ENCODE measurements at places on chromosomes 7 and 10.

DNA sequence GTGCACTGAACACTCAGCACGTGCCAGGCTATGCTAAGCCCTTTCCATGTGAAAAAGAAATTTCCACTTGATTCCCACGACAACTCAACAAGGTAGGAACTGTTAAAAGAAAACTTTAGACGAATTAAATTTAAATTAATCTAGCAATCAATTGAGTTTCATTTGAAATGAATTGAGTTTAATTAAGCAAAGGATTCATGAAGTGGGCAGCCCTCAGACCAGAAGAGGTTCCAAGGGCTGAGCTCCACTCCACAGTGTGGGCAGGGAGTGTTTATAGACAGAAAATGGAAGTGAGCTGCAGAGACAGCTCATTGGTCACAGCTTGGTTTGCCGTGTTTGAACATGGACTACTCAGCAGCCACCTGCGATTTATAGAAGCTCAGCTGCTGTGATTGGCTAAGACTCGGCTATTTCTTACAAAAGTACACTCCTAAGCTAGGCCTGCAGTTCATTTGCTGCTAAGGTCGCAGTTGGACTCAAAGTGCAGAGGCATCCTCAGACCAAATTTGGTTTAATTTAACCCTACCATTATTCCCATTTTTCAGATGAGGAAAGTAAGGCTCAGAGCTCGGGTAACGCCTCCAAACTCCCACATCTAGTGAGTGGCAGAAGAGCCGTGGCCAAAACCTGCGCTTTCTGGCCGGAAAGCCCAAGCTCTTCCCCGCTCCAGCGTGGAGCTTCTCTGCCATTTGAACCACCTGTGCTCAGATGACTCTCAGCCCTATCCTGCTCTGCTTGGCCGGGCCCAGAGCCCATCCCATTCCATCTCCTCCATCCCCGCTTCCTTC lies 24.9 kb downstream of the CALML3 start:
- DNase-seq, result no peak

GRCh38 chr7:97580205-97580604 lies 151.7 kb upstream of the TAC1 start:
- no peak for DNase-seq

- peak; percentile 90 for DNase-seq
These were observed 3.7 kb upstream of the MCU start for GRCh38 chr10:72688208-72688651.

- DNase-seq, result no peak
These were observed 31.5 kb downstream of the PHF14 start for GRCh38 chr7:11005202-11005601.

DNA sequence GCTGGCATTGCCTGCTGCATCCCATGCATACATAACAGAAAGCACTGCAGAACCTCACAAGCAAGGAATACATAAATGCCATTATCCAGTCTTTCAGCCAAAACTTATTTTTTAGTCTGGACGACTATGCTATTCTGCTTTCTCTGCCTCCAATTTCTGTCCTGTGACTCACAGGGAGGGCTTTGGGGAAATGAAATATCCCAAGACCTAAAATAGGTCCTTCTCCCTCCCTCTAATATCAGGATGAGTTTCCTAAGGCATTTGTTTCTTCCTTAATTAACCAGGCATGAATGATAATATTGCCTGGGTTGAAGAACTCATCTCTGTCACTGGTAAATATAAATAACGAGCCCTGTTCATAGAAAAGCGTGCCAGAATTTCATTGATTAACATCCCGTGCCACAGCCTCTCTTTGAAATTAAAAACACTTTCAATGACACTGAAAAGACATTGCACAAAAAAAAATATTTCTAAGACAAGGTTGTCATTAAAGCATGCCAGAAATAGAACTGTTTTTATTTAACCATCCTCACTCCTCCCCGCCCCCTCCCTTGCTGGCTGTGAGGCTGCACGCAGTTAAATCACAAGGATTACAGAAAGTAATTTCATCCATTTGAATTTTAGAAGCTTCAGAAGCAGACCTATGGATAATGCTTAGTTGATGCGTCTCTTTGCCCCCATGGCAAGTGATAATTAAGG lies 103.0 kb upstream of the ANKRD1 start:
- no peak for DNase-seq

- DNase-seq, result no peak
These were observed 2.8 kb upstream of the ELN start for GRCh38 chr7:74025146-74025545.

DNA sequence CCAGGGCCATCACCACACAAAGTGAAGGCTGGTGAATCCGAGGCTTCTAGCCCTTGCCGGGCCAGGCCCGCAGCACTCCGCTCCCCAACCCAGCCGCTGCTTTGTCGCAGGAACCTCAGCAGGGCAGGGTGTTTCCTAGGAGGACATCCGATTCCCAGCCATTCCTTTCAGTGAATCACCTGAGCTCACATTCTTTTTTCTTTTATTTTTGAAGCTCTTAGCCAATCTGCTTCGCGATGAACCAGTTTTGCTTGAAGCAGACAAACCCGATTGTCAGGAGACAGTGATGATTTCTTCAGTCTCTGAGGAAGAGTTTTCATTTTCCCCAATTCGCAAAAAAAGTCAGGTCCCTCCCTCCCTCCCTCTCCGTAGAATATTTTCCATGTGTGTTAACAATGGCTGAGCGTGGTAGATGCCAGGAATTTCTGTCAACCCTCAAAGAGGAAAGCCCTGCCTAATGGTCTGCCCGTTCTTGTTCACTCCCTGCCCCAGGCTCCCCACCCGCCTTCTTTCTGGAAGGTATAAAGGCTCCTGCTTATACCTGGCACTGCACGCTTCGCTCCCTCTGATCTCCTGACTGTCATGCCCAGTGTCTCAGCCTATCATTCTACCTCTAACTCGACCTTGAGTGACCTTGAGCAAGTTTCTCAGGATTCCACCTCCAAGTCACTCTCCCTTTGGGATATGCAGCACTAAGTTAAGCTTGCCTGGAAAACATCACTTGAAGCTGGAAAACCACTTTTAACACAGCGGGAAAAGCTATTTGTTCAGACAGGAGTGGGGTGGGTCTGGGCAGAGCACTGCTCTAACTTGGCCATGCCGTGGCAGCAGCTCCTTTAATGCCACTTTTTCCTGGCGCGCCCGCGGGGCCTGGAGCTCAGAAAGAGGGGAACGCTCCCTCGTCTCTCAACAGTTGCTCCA lies 35.1 kb downstream of the EGFR start:
- peak; percentile 49 for DNase-seq

- DNase-seq, result no peak
These were observed 167.6 kb upstream of the FRMD4A start for GRCh38 chr10:14498326-14498725.

DNA sequence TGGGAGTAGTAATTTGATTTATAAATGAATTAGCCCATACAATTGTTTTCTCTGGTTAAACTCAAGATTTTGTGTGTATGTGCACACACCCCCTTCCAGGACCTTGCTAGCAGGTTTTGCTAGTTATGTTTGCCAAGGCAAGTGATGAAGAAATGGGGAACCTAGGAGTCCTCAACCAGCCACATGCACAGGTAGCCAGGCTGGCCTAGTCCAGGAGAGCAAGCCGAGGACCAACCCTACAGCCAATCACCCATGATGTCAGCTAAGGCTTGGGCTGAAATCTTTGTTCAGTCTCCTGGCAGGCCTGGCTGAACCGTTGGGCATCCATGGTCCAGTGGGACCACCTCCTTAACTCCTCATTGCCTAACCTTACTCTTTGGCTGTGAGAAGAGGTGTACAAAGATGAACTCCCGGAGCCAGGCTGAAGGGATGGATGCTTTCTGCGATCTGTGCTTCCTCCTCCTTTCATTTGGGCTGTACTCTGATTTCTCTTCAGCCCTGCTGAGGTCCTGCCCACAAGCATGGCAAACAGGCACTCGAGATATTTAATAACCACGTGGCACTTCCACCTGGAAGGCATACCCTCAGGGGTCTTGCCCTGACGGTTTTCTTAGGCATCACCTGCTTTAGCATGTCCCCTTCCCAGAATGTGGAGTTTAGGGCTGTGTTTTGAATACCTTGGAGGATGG lies 22.1 kb downstream of the HNRNPA2B1 start:
- DNase-seq, result no peak

Measured in iris pigment epithelial cell (primary cell).